ENCODE measurements at places on chromosomes 5 and 9.

DNA sequence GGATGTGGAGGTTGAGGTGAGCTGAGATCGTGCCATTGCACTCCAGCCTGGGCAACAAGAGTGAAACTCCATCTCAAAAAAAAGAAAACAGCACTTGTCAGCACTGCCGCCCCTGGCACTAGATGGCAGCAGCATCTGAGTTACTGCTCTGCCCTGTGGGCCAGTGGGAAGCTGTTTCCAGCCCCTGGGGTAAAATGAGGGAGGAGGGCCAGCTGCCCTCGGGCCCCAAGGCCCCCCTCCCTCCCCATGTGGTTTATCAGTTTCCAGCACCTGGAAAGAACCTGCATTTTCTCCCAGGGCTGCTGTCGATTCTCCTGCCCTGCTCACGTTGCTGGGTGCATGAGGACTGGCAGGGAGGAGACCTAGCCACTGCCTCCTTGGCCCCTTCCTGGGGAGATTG lies 13.2 kb upstream of the CEL start:
- DNase-seq = peak; percentile 31
- H3K36me3 ChIP-seq = no peaks in the 10 kb centered on the region
- peaks cover 13% of the 10 kb centered on the region for H3K4me1 ChIP-seq
- no peak overlapping the region for H3K4me3 ChIP-seq
- no peak overlapping the region for H3K27ac ChIP-seq
- H3K27me3 ChIP-seq = no peaks in the 10 kb centered on the region

GRCh38 chr5:154647761-154648145 lies 107.4 kb upstream of the LARP1 start:
- H3K4me1 ChIP-seq = peaks cover 13% of the 10 kb centered on the region
- no peak for DNase-seq
- no peaks in the 10 kb centered on the region for H3K36me3 ChIP-seq
- no peak overlapping the region for H3K4me3 ChIP-seq
- peak overlapping the region; percentile 14 for H3K27ac ChIP-seq
- H3K27me3 ChIP-seq = no peaks in the 10 kb centered on the region

DNA sequence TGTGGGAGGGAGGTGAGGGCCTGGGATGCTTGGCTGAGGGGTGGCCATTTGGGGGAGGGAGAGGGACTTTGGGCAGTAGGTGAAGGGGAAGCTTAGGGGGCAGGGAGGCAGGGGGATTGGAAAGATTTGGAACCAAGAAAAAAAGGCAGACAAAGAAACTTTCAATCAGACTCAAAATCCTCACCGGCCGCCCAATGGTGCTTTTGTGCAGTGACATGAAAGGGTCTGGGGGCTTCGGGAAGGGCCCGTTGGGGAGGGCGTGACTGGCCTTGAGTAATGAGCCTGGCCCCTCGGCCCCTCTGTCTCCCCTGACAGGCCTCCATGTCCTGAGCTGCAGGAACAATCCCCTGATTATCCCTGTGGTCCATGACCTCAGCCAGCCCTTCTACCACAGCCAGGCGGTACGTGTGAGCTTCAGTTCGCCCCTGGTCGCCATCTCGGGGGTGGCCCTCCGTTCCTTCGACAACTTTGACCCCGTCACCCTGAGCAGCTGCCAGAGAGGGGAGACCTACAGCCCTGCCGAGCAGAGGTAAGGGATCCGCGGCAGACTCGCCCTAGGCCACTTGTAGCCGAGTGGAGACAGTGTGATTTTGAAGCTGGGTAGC lies 181.1 kb downstream of the PAPPA start:
- H3K4me1 ChIP-seq = no peaks in the 10 kb centered on the region
- H3K4me3 ChIP-seq = no peak overlapping the region
- no peaks in the 10 kb centered on the region for H3K36me3 ChIP-seq
- DNase-seq = no peak
- H3K27me3 ChIP-seq = no peaks in the 10 kb centered on the region

- no peak overlapping the region for H3K27ac ChIP-seq
- H3K4me3 ChIP-seq = no peak overlapping the region
- no peak for DNase-seq
- no peaks in the 10 kb centered on the region for H3K27me3 ChIP-seq
- no peaks in the 10 kb centered on the region for H3K4me1 ChIP-seq
Measured at GRCh38 chr5:162638849-162639248, 571.3 kb downstream of the GABRG2 start.

DNA sequence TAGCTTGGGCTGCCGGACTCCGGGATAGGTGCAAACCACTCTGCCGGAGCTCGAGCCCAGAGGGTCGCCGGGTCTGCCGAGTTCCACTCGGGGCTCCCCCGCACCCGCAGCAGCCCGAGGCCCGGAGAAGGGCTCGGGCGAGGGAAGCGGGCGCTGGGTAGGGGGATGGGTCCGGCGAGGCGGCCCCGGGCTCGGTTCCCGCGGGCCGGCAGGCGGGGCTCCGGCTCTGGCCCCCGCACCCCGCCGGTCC lies 507 bp downstream of the RICTOR start:
- H3K4me1 ChIP-seq = peaks cover 26% of the 10 kb centered on the region
- H3K4me3 ChIP-seq = peak overlapping the region; percentile 90
- no peaks in the 10 kb centered on the region for H3K36me3 ChIP-seq
- H3K27ac ChIP-seq = peak overlapping the region; percentile 100

- no peaks in the 10 kb centered on the region for H3K27me3 ChIP-seq
- peaks cover 11% of the 10 kb centered on the region for H3K4me1 ChIP-seq
- peak; percentile 15 for DNase-seq
- no peak overlapping the region for H3K4me3 ChIP-seq
- no peaks in the 10 kb centered on the region for H3K36me3 ChIP-seq
Measured at GRCh38 chr5:137954131-137954879, 65.0 kb downstream of the PKD2L2 start.

GRCh38 chr9:90629991-90630390 lies 12.6 kb downstream of the DIRAS2 start:
- DNase-seq = no peak
- no peaks in the 10 kb centered on the region for H3K27me3 ChIP-seq
- no peaks in the 10 kb centered on the region for H3K4me1 ChIP-seq

DNA sequence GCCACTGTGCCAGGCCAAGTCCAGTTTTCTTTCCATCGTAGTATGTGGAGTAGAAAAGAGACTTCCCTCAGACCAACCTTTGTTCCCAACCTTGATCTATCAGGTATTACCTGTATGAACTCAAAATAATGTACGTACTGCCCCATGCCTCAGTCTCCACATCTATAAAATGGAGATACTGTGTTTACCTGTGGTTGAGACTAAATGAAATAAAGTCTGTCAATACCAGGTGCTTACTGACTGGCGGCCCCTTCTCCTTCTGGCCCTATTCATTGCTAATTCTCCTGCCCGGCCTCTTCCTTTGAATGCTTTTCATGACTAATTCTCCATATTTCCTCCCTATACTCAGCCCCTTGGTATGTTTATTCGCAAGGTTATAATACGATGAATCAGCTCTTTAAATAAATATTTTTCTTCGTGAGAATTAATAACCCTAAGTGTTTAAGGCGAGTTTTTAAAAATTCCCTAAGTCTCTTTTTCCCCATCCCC lies 89.6 kb upstream of the BASP1 start:
- H3K4me3 ChIP-seq = no peak overlapping the region
- no peaks in the 10 kb centered on the region for H3K36me3 ChIP-seq
- no peak overlapping the region for H3K27ac ChIP-seq
- H3K27me3 ChIP-seq = no peaks in the 10 kb centered on the region
- H3K4me1 ChIP-seq = peaks cover 9% of the 10 kb centered on the region

- no peaks in the 10 kb centered on the region for H3K36me3 ChIP-seq
- H3K4me1 ChIP-seq = no peaks in the 10 kb centered on the region
- no peaks in the 10 kb centered on the region for H3K27me3 ChIP-seq
- H3K4me3 ChIP-seq = no peak overlapping the region
- no peak for DNase-seq
Measured at GRCh38 chr5:119022017-119022745, 33.8 kb upstream of the DTWD2 start.

Measured in transverse colon (tissue), 4 donors.